ENCODE measurements at places on chromosomes 3 and 15. TPM values are rescaled to one million over a fixed set of nuclear protein-coding genes. Genes with fewer than 3 reads are reported as not detected.

Gene PAK6
- 2.0 TPM for total RNA-seq

Gene ACTRT3
- 3.3 TPM for total RNA-seq

Gene SEMA3G
- 7.6 TPM for total RNA-seq

Gene FBXW12
- total RNA-seq = 0.32 TPM

Gene DPPA2
- total RNA-seq = not detected

Gene NPAP1
- total RNA-seq = 0.58 TPM

Gene SLC24A5
- 0.26 TPM for total RNA-seq

Gene IQCF5
- total RNA-seq = not detected

Gene SLC27A2
- total RNA-seq = 3.5 TPM

Gene BLM
- total RNA-seq = 7.8 TPM

Gene GOLGA6L24
- total RNA-seq = not detected

Gene DNAH12
- 0.37 TPM for total RNA-seq

Gene EPM2AIP1
- total RNA-seq = 37.9 TPM

Gene NOP10
- 129 TPM for total RNA-seq

Gene CHST14
- total RNA-seq = 11.8 TPM

Gene TGM5
- total RNA-seq = 0.26 TPM

Gene ERICH6
- total RNA-seq = 0.21 TPM

Gene PLCB2
- 3.9 TPM for total RNA-seq

Gene GRIP2
- total RNA-seq = 6.9 TPM

Gene SPINK8
- not detected for total RNA-seq

Gene SIN3A
- 50.3 TPM for total RNA-seq

Gene SECISBP2L
- total RNA-seq = 94.2 TPM

Gene CCRL2
- total RNA-seq = 2.5 TPM

Gene SOX14
- not detected for total RNA-seq

Gene CPLX3
- total RNA-seq = not detected

Gene SKIL
- total RNA-seq = 124 TPM

Gene SLC51B
- not detected for total RNA-seq

Gene CCR1
- total RNA-seq = 7.7 TPM
